ENCODE measurements at places on chromosomes 6 and 20. TPM values are rescaled to one million over a fixed set of nuclear protein-coding genes. Genes with fewer than 3 reads are reported as not detected.

FKBP5 gene
- total RNA-seq: 135 TPM

DNA sequence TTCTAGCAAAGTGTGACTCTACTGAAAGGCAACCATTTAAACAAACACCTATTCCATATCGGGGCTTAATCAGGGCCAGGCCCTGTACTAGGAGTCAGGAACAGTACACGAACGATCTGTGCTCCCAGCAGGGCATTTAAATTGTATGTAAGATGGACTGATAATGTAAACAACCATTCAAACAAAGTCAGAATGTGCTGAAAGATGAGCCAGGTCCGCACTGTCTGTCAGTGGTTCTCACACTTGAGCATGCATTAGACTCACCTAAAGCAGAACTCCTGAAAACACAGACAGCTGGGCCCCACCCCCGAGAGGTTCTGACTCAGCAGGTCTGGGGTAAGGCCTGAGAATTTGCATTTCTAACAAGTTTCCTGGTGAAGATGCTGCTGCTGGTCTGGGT, 81.6 kb downstream of the PXDC1 start:
- DNase-seq: no peak

WFDC2 gene
- 81.5 TPM for total RNA-seq

DNA sequence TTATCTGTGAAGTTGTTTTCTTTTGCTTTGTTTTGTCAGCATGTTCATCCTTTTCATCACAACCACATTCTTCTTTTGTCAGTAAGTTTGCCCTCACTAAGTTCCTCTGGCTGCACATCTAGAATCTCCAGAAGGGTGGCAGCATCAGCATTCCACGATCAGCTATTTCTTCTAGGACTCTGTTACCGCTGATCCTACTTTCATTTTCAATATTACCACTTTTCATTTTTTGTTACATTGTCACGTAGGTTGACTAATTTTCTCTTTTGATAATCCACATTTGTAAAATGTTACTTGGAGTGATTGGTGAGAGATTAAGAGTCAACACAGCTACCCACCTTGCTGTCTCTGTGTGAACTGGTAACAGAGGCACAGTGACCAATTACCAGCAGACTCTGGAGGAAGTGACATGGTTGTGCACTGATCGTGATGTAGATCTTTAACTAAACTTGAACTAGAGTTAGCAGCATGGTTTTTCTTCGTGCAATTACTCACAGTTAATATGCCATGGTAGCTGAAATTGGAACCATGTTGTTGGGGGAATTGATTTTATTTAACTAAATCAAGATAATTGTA, 307.9 kb upstream of the SLC35B3 start:
- no peak for DNase-seq

MARCKS gene
- 106 TPM for total RNA-seq

- no peak for DNase-seq
Observed at GRCh38 chr6:152201120-152201519, 393.6 kb downstream of the ESR1 start.

DNA sequence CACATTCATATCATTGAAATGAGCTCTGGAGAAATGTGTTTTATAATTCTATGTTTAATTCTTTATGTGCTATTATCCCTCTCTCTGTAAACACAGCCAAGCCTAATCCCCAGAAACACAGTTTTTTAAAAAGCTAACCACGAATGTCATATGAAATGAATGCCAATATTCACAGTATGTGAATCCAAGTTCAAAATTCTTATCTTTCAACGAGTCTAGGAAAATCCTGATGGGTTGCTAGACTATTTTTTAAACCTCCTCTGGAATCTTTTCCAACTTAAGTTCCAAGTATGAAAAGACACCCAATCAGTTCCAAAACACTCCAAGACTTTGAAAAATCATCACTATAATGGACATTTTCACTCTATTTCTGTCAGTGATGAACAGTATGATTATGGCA, 689.3 kb downstream of the HACE1 start:
- no peak for DNase-seq

SPATA25 gene
- total RNA-seq: 4.2 TPM

DNA sequence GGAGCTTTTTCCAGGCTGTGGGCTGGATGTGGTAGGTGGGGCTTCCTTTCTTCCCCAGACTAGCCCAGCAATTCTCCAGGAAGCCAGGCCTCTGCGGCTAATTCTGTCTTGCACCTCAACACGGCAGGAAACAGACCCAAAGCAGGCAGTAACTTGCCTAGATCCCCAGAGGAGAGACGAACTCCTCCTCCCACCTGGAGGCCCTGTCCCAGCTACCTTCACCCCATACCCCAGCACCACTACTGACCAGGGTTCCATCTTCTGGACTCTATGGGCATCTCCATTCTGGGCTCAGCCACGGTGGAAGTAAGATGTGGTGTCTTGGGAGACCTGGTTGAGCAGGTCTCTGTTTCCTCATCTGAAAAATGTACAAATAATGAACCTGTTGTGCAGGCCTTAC, 48.4 kb upstream of the ZNF337 start:
- DNase-seq: no peak

BTNL2 gene
- total RNA-seq: not detected

- DNase-seq: peak; percentile 53
Observed at GRCh38 chr6:3251462-3252314, 7.1 kb upstream of the PSMG4 start.

VEGFA gene
- total RNA-seq: 72.2 TPM

GRCh38 chr20:16551607-16552006, 21.6 kb downstream of the KIF16B start:
- no peak for DNase-seq

DNA sequence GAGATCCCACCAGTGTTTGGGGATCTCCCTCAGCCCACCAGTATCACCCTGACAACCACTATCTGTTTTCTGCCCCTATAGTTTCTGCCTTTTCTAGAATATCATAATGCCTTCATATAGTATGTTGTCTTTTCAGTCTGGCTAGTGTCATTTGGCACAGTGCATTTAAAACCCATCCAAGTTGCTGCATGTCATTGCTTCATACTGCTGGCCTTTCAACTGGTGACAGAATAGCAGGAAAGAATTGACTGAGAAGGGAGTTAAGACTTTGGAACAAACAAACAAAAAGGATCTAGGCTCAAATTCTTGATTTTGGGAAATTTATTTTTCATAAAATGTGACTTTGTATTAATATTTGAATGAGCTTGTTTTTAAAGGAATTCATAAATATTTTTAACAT, 4.5 kb downstream of the LMBRD1 start:
- DNase-seq: no peak

- DNase-seq: no peak
Observed at GRCh38 chr6:163491737-163492300, 77.3 kb downstream of the QKI start.

DNA sequence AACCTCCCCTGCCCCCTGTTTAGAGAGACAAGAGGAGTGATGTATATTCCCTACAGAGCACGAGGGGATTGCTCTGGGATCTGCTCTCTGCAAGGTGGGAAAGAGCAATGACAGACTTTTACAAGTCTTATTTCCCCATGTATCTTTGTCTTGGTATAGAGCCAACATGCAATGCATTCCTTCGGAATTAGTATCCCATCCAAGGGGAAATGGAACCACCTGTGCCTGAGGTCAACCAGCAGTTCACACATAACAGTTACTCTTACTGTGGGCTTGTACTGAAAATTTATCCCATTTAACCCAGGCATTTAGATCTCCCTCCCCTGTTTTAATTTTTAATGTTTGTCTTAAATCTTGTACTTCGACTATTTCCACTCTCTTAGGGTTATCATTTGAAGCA, 250.4 kb downstream of the C6orf118 start:
- DNase-seq: no peak

- DNase-seq: no peak
Observed at GRCh38 chr20:53258741-53259140, 286.6 kb downstream of the TSHZ2 start.

DNA sequence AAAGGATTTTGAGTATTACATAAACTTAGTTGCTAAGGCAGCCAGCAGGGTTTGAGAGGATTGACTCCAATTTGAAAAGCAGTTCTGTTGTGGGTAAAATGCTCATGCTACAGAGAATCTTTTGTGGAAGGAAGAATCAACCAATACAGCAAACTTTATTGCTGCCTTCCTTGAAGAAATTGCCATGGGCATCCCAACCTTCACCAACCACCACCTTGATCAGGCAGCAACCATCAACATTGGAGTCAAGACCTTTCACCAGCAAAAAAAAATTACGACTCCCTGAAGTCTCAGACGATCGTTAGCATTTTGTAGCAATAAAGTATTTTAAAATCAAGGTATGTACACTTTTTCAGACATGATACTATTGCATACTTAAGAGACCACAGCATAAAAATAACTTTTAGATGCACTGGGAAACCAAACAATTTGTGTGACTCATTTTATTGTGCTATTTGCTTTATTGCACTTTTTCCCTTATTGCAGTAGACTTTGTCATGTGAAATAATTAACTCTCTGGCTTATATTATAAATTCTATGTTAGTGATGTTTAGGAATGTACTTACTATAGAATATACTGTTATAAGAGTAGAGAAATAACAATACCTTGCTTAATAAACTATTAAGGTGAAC, 390.8 kb downstream of the CDKAL1 start:
- DNase-seq: no peak

DNA sequence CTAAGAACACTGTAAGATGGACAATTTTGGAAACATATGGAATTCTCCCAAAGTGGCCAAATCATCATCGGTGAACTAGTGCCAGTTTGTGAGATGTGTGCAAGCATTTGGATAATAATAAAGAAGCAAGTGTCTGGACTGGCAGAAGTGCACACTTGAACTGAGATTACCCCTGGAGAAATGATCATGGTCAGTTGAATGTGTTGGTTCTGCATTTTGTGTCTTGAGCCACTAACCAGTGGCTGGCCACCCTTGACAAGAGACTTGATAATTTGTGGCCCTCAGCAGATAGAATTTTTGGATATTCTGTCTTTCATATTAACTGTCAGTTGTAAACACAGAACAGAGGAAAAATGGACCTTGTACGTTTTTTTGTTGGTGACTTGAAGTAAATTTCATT, 37.4 kb downstream of the CITED2 start:
- no peak for DNase-seq

DNA sequence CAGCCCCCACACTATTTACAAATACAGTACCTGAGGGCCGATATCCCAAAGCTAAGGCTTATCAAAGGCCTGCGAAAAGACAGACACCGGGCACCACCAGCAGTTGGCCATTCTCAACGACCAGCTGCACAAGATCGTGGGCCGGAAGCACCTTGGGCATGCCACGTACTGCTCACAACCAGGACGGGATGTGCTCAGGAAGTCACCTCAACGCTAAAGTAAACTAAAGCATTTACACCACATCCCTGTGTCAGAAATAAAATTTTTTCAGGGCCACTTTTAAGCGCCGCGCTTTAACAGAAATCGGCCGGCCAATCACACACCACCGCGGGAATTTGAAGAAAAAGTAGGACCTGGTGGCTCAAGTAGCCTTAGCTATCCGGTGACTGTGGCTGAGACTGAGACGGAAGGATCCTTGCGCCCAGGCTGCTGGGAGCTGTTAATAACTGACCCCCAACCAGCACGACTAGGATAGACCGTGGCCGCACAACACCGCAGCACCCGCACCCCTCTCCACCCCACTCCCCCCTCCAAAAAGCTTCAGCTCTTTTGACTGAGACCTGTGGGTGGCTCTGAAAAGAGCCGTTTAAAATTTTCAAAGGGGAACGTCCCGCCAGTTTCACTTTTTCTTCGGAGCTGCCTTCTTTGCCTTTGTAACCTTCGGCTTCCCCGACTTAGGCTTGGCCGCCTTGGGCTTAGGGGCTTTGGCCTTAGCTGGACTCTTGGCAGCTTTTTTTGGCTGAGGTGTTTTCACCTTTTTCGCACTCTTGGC, 131.2 kb upstream of the BTN3A2 start:
- DNase-seq: no peak

GRCh38 chr6:15491255-15491985, 171.4 kb downstream of the DTNBP1 start:
- peak; percentile 82 for DNase-seq

Measured in ovary (tissue), 10 donors.